ENCODE measurements at places on chromosomes 7 and 10.
A peak's percentile ranks its signal among the peaks of the same experiment; 100 is the strongest.

DNA sequence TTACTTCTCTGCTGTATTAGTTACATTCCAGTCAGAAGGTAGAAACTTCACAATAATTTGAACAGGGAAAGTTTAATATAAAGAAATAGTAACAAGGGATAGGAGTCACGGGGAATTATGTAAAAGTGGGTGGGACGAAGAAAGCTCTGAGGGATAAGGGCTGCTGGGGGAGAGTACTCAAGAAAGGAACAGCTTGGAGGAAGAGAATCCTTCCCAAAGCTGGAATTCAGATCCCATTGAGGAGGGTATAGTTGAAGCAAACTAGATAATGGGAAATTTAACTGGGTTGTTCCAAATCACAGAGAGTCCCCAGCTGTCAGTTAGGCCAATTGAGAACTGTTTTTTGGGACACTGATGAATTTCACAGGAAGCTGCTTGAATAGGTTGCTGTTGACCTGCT is 53.2 kb upstream of the MACC1 start:
- DNase-seq: no peak

DNA sequence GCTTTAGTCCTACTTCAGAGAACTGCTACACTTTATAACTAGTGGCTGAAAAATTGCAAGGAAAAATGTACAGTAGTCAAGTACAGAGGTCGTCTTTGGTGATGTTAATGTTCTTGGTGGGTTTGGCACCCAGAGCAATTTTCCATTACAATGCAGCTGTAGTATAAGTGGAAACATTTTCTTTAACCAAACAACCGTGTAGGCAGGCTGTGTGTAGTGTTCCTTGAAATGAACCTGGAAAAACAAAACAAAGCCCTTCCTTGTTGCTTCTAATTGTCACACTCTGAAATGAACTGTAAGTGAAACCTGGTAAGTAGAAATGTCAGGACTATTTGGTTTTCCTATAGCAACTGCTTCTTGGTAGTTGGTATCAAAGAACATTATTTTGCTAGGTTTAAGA is 256.9 kb downstream of the MDFIC start:
- DNase-seq: no peak

DNA sequence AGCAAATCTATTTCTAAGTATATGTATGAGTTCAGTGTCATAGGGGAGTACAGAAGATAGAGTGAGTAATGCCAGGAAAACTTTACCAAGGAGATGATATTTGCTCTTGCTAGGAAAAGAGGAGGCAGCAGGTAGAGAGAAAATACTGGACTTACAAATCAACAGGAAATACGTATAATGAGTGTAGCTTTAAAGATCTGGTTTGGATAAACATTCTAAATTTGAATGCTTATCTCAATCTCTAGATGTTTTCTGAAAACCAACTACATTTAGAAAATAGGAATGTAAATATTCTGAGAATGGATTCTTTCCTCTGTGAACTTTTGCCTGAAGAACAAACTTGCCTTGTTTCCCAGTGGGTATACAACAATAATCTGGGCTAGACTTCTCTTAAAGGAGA is 46.9 kb upstream of the GNAI1 start:
- no peak for DNase-seq

DNA sequence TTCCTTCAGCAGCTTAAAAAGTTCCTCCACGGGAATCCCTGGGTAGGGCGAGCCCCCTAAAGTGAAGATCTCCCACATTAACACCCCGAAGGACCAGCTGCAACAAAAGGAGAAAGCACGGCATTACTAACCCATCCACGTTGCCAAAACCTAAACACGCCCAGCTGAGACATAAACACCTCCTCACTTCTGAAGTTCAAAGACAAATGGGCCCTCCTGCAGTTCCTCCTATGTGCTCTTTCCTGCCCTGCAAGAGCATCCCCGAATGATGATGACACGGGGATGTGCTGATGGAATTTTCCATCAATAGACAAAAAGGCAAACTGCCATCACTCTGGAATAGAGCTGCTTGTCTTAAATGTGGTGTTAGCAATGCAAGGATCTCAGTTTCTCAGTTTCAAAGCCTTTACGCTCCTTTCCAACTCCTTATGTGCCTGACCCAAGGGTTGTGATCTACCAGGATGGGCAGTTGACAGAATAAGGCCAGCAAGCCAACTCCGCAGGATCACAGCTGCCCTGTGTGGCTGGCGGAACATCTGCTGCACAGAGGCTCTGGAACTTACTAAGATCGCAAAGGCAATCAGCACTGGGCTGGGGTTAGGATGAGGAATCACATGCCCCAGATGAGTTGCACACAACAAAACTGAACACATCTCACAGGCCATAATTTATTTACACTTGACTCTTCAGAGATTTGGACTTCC is 112.7 kb downstream of the FGFR2 start:
- no peak for DNase-seq

- no peak for DNase-seq
These were observed 5.8 kb downstream of the SYNPO2L start for GRCh38 chr10:73649876-73650536.

DNA sequence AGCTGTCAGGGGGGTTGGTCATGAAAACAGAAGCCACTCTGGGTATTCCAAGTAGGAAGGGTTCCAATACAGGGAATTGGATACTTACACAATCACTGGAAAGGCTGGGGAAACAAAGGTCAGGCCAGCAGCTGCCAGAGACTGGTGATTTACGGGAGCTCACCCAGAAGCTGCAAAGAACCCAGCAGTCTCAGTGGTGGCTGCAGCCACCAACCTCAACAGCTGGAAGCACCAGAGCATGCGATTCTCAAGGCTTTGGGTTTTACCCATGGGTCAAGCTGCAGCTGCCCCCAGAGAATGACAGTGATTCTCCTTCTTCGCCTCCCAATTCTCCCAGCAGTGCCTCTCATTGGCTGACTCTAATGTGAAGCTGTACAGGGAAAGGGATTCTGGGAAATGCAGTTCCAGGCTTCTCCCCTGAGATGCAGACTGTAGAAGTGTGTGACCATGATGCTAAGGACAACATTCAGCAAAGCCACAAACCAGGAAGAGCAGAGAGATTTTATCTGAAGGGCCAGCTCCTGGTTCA is 107.2 kb upstream of the TCF7L2 start:
- DNase-seq: no peak

- peak; percentile 71 for DNase-seq
These were observed 330.0 kb upstream of the C7orf33 start for GRCh38 chr7:148260599-148260998.

GRCh38 chr10:67609996-67610793 is 85.8 kb downstream of the CTNNA3 start:
- no peak for DNase-seq

- DNase-seq: no peak
These were observed 5.2 kb upstream of the GATA3 start for GRCh38 chr10:8049045-8049864.

- DNase-seq: no peak
These were observed 1.8 kb upstream of the PTPRZ1 start for GRCh38 chr7:121871188-121871587.

DNA sequence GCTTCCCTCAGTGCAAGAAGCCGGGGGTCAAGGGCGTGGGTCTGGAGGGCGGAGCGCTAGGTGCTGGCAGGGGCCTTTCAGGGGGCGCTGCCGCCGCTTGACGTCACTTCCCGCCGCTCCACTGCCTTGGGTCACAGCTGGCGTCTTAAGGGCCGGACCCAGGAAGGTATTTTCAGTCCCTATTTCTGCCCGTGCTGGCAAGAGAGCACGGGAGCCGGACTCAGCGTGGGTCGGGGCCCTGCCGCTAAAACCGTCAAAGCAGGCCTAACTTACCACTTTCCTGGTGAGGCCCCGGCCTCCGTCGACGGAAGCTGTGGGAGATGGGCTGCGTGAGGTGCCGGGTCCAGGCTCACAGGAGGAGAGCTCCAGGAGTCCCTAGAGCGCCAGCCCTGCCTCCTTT is 12.0 kb downstream of the VAX1 start:
- DNase-seq: no peak

- no peak for DNase-seq
These were observed 11.9 kb downstream of the EZH2 start for GRCh38 chr7:148872188-148872587.

- no peak for DNase-seq
These were observed 75.1 kb upstream of the SP4 start for GRCh38 chr7:21352540-21353387.

- no peak for DNase-seq
These were observed 834 bp downstream of the CDH23 start for GRCh38 chr10:71397296-71398212.

DNA sequence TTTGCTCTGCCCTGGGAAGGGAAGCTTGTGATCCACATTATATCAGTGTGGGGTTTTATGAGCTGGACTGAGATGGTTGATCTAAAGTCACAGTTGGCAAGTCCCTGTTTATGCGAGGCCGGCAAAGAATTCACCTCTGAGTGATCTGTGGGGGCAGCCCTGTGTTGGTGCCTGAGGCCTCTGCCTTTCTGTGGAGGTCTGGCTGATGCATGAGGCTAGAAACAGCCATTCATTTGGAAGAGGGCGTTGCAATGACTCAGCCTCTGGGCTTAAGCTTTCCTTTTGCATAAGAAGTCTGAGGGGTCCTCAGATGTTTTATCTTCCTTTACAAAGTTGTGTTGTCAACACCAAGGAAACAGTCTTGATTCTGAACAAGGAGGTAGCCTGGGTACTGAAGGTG is 126.9 kb downstream of the MGMT start:
- no peak for DNase-seq

DNA sequence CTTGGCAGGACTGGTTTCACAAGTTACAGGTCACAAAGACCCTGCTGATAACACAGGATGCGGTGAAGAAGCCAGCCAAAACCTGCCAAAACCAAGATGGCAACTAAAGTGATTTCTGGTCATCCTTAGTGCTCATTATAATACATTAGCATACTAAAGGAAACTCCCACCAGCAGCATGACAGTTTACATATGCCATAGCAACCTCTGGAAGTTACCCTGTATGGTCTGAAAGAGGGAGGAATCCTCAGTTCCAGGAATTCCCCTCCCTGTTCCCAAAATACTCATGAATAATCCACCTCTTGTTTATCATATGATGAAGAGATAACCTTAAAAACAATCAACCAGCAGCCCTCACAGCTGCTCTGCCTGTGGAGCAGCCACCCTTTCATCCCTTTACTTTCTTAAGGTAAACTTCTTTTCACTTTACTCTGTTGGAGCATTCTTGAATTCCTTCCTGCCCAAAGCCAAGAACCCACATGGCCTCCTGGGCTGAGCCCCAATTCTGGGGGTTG is 21.9 kb downstream of the DPY19L1 start:
- no peak for DNase-seq

Measured in mucosa of gallbladder (tissue), 1 donor.